ENCODE measurements at places on chromosomes 11 and 22. TPM values are rescaled to one million over a fixed set of nuclear protein-coding genes. Genes with fewer than 3 reads are reported as not detected.

GRCh38 chr11:126790550-126791081, 210.0 kb downstream of the KIRREL3 start:
- no peak for DNase-seq

- no peak for DNase-seq
Measured at GRCh38 chr11:94326947-94327346, 22.6 kb downstream of the IZUMO1R start.

DNA sequence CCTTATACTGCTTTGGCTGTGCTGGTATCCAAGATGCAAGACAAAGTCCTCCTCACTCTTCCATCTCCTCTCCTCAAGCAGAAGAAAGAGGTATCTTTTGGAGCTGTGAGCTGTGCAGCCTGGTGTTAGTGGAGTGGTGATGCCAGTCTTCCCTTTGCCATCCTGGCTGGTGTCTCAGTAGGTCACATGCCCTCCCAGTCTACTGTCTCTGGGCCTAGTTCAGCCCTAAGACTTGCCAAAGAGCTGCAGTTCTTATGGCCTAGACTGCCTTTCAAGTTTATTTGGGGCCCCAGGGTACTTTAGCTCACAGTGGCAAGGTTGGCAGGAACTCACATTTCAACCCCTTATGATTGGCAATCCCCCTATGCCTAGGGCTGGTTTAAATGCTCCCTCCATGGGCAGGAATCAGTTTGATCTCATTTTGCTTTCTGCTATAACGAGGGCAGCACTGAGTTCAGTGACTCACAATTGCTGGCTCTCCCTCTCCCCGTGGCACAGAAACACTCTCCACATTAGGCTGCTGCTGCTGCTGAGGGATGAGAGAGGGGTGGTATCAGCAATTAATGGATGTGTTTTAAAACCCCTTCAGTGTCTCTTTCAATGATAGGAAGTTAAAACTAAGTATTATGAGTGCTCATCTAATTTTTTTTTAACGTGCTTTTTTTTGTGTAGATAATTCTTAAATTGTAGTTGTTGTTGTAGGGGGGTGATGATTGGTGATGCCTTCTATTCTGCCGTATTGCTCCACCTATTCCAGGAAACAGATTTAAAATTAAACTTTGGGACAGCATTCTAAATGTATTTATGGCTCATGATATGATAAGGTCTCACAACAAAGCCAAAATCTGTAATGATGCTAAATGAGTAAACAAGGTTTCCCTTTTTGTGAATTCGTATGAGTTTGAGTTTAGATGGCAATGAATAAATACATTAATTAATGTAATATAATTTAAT, 1295.0 kb downstream of the JRKL start:
- DNase-seq = no peak

GRCh38 chr11:115207166-115207591, 297.0 kb downstream of the CADM1 start:
- DNase-seq = peak; percentile 89

- DNase-seq = no peak
Measured at GRCh38 chr11:71083105-71083504, 169.3 kb downstream of the SHANK2 start.

DNA sequence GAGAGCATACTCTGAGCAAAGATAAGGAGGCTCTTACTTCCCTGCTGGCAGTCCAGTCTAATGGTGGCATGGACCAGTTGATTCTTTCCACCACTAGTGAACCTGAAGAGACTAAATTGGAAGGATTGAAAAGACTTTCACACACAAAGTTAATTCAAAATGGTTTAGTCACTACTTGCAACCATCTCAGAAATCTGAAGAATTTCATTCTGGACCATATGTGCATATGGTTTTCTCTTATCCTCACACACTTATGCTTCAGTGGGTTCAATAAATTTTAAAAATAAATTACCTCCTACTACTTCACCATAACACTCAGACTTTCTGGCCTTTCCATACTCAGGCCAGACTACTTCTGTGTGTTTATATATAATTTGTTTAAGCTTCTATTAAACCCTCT, 44.7 kb downstream of the CADM1 start:
- no peak for DNase-seq

GRCh38 chr22:36379593-36380361, 8.0 kb downstream of the MYH9 start:
- no peak for DNase-seq

DNA sequence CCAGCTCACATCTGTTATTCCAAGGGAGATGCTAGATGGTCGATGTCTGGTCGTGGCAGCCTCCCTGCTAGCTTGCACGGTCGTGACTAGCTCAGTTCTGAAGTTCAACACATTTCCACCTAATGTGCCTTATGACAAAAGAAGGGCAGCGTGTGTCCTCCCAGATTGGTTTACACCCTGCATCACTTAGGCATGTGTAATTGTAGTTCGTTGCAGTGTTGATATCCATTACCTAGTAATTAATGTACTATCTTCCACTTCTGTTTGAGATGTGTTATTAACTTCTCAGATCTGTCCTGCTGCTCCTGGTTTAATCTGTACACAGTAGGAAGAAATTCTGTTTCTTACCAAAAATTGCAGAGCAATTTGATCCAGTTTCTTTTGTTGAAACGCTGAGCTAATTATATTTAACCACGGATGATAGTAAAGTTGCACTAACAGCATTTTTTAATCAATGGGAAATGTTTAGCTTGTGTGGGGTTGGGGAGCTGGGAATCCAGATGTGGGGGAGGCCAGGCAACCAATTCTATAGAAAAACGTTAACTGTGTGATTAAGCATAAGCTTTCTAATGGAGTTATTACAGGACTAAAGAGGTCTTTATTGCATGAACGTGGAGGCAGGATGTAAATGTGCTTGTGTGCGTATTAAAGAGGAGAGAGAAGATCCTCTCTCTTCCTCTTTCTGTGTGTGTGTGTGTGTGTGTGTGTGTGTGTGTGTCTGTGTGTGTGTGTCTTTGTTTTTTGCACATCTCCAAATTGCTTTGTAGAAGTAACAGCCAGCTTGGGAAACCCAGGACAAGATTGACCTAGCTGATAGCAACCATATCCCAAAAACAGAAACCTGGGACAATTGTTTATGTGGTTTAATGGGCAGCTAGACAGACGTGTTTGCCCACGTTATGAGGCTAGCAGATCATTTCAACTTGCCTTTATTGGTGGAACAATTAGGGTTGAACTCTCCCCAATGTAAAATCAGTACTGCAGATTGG, 145.7 kb upstream of the TTC12 start:
- DNase-seq = no peak

DNA sequence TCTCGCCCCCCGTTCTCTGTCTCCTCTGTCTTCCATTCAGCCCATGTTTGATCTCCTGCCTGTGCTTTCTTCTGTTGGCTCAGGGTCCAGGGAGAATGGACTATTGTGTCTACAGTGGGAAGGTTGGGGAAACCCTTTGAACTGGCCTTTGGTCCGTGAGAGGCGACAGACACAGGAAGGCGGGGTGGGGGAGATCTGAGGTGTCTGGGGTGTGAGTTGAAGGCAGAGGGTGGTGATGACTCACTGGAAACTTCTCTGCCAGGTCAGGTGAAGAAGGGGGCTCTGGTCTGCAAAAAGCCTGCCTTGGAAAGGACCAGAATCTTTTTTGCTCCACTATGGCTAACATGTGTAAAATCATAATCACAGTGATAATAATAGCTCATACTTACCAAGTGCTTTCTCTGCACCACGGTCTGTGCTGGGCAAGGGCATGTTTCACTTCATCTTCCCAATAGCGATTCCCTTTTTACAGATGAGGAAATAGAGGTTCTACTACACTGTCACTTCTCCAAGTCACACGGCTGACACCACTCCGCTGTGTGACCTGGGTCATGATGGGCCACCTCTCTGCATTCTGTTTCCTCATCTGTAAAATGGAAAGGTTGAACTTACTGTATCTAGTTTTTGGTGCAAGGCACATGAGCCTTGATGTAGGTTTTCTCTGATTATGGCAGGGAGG, 99.8 kb upstream of the ALX4 start:
- DNase-seq = peak; percentile 13

DNA sequence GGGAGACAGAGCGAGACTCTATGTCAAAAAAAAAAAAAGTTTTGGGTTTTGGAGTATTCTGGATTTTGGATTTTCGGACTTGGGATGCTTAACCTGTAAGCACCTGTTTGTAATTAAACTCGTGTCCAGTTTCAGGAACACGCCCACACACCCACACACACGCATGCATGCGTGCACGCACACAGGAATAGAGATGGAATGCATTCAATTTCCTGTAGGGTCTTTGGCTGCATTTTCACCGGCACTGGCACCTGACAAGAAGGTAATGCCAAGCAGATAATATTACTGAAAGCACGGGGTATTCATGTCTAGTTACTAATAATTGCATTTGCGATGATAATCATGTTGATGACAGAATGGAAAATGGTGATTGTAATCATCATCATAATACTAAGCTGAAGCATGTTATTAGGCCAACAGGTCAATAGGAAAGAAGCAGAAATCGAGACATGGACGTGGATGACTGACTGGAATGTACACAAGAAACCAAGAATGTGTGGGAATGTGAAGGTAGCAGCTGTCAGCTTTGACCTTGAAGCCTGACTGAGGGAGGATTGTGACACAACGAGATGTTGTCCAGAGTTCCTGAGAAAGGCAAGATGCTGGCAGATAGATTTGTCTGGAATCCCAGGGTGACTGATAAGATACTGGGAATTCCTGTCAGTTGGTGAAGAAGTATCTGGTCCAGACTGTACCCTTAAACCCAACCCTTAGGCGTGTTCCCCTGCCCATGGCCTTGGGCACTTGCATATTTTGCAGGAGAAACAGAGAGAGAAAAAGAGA, 108.6 kb downstream of the SYN3 start:
- peak; percentile 54 for DNase-seq

- DNase-seq = no peak
Measured at GRCh38 chr11:1227551-1228100, 4.8 kb downstream of the MUC5B start.

DNA sequence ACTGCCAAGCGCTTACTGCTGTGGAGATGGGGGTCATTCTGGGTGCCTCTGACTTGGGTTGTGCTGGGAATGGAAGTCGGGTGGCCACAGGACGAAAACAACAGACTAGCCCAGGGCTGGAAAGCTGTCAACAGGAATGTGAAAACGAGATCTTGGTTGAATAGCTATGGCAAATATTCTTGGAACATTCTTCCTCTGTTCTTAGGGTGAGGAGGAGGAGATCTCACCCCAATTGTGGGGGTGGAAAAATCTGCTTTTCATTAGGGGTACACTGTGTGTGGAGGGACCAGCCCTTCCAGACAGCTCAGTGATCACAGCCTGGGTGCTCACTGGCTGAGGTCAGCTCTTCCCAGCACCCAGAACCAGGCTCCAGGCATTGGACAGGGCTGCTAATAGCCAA, 52.0 kb upstream of the PRSS23 start:
- DNase-seq = no peak

- DNase-seq = no peak
Measured at GRCh38 chr11:117805045-117805444, 8.0 kb upstream of the DSCAML1 start.

GRCh38 chr22:42282252-42282942, 11.9 kb upstream of the TCF20 start:
- DNase-seq = peak; percentile 67

GLYAT gene
- not detected for total RNA-seq

GPR83 gene
- total RNA-seq = 0.10 TPM

MS4A12 gene
- total RNA-seq = not detected

PAFAH1B2 gene
- 104 TPM for total RNA-seq

CCDC89 gene
- total RNA-seq = 0.60 TPM

OR52N4 gene
- total RNA-seq = not detected

GPHA2 gene
- total RNA-seq = 11.6 TPM

KCNK4 gene
- total RNA-seq = not detected

DEFB131B gene
- not detected for total RNA-seq

TMA7B gene
- not detected for total RNA-seq

OPCML gene
- not detected for total RNA-seq

Measured in HepG2 (cell line).